ENCODE measurements at places on chromosomes 2 and 18. TPM values are rescaled to one million over a fixed set of nuclear protein-coding genes. Genes with fewer than 3 reads are reported as not detected.

Gene ANKRD29
- total RNA-seq = not detected

Gene PTPRM
- total RNA-seq = 0.22 TPM

Gene ODC1
- total RNA-seq = 357 TPM

Gene NEU4
- total RNA-seq = 0.40 TPM

Gene BARD1
- total RNA-seq = 21.8 TPM

Gene PSD4
- 198 TPM for total RNA-seq

- no peak for DNase-seq
Measured at GRCh38 chr2:100289020-100289419, 33.3 kb downstream of the LONRF2 start.

GRCh38 chr2:43754180-43754579 lies 19.7 kb upstream of the DYNC2LI1 start:
- DNase-seq = no peak

DNA sequence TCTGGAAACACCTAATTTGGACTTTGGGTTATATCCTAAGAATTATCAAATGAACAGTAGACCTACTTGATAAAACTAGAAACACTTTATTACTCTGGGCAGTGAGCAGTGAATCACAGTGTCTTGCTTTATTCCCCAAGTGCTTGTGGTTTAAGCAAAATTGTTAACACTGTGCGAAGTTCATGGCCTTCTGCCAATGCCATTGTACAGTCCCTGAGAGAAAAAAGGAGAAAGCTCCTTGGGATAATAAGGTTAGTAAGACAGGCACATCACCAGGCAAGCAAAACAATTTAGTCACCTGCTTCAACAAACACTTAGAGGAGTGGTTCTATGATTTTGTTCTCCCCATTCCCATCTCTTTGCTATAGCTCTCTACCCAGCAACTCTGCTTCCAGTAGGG lies 39.8 kb downstream of the ADCYAP1 start:
- DNase-seq = no peak

- no peak for DNase-seq
Measured at GRCh38 chr2:105883911-105884694, 139.4 kb downstream of the NCK2 start.

GRCh38 chr2:168155046-168155445 lies 92.3 kb downstream of the STK39 start:
- DNase-seq = no peak

GRCh38 chr2:100833331-100833730 lies 13.4 kb downstream of the NPAS2 start:
- DNase-seq = no peak

GRCh38 chr18:392928-393573 lies 107.5 kb downstream of the COLEC12 start:
- DNase-seq = no peak

All from activated naive CD8-positive, alpha-beta T cell treated with anti-CD3 and anti-CD28 coated beads for 36 hours (primary cell).